ENCODE measurements at places on chromosomes 7 and 10.

GRCh38 chr7:105835441-105835840, 41.0 kb downstream of the ATXN7L1 start:
- DNase-seq: no peak

GRCh38 chr7:43006008-43006407, 73.8 kb downstream of the MRPL32 start:
- DNase-seq: no peak

GRCh38 chr10:27041196-27041595, 59.1 kb downstream of the ANKRD26 start:
- no peak for DNase-seq

DNA sequence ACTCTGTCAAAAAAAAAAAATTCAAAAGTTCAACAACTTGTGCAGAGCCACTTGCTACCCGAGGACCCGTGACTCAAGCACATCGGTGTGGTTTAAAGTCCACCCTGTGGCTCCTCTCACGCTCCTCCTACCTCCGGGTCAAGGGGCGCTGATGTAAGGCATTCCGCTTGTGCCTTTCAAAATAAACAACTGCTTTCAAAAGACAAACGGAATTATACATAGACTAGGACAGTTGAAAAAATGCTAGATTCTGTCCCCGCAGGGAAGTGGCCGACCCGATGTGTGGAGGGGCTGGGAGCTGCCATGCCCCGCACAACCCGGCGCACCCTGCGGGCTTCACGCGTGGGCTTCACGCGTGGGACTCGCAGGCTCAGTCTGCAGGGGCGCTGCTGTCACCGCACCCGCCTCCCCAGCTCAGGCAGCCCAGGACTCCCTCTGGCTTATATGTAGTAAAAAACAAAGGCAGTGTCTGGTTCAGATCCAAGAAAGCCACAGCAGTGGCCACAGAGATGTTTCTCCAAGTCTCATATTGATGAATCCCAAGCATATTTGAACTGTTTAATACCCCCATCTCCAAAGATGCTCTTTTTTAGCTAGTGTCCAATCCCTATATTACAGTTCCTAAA, 239.7 kb upstream of the INHBA start:
- DNase-seq: no peak

GRCh38 chr10:82472406-82473335, 597.7 kb downstream of the NRG3 start:
- no peak for DNase-seq

- peak; percentile 89 for DNase-seq
These were observed 238.5 kb downstream of the ZMYND11 start for GRCh38 chr10:373526-374309.

Data from NCI-H146 (cell line).